H9 (cell line): ENCODE measurements at places on chromosomes 11 and 22.
A peak's percentile ranks its signal among the peaks of the same experiment; 100 is the strongest.

- DNase-seq, result no peak
Measured at GRCh38 chr22:43216738-43217137, 29.8 kb upstream of the TTLL12 start.

- no peak for DNase-seq
Measured at GRCh38 chr11:83070731-83071566, 748 bp downstream of the RAB30 start.

DNA sequence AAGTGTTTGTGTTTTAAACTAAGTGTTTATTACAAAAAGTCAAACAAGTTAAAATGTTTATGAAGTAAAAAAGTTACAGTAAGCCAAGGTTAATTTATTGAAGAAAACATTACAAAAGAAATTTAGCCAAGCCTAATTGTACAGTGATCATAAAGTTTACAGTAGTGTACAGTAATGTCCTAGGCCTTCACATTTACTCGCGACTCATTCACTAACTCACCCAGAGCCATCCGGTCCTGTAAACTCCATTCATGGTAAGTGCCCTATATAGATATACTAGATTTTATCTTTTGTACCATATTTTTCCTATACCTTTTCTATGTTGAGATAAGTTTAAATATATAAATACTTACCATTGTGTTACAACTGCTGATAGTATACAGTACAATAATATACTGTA is 481.8 kb upstream of the TENM4 start:
- DNase-seq, result no peak

GRCh38 chr22:27377501-27378295 is 423.9 kb downstream of the MN1 start:
- DNase-seq, result no peak

DNA sequence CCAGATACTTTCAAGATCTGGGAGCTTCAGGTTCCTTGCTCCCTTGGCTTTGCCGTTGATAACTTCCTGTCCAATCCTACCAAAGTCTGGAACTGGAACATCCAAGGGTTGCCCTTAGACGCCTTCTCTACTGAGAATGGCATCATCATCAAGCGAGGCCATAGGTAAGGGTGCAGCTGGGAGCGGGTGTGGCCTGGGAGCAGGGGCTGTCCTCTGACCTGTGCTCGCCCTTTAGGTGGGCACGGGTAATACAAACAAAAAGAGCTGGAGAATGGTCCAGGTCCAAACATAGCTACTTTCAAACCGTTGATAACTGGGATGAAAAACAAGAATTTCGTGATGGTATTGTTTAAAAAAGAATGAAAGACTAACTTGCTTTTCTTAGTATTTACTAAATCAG is 25.0 kb downstream of the CASP12 start:
- DNase-seq, result peak; percentile 37

DNA sequence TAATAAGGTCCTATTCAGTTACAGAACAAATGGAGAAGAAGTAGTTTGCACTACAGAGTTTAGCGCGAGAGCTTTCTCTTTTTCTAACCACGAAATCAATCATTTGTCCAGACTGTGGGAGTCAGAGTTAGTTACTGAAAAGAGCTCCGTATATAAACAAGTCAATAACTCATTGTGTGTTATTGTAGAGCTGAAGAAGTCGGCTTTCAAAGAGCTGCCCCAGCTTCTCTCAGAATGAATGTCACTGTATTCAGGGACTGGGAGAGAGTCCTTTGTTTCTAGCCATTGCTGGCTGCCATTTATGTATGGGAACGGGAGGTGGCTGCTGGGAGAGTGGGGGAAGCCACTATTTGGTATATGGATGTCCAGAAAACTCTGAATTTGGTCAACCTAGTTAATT is 227.8 kb downstream of the DCDC1 start:
- DNase-seq, result no peak

DNA sequence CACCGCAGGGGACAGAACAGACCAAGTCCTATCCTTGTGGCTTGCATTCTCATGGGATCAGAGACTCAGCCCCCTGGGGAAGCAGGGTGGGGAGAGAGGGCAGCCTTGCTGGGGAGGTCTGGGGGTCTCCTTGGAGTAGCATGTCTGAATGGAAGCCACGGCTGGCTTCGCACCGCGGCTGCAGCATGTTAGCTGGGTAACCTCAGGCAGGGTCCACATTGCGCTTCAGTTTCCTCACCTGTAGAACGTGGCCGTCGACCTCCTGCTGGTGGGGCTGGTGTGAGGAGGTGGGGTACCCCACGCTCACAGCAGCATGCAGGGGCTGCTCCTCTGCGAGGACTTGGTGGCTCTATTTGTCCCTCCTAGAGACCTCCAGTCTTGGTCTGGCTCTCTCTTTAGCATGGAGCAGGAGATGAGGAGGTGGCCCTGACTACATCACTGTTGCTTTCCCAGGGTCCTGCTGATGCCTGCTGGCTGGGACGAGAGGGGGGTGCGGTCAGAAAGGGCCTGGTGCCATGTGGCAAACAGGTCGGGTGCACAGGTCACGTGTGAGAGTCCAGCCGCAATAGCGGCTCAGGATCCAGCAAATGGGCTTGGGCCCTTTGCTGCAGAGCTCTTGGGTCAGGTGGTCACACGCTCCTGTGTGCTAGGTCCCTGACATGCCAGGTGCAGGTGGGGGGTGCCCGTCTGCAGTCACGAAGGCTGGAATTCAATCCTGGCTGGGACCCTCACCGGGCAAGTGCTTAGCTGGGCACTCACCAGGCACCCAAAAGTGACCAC is 35.4 kb upstream of the SMIM38 start:
- no peak for DNase-seq

GRCh38 chr11:5384335-5384734 is 723 bp downstream of the OR51M1 start:
- DNase-seq, result no peak

DNA sequence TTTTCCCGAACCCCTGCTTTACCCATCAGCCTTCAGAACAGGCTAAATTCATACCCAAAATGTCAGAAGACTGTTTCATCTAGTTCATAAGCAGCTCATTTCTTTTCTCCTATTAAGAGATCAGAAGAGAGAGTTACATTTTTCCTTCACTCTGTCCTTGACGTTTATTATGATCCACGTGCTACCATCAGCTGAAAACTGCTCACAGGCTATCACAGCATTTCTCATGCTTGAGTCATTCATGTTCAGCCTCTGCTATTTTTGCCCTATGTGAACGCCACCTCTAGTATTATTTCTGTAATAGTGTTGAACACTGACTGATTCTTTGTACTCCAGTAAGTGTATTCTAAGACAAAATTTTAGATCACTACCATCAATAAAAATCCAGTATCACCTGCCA is 51.9 kb downstream of the SLC1A2 start:
- DNase-seq, result no peak

GRCh38 chr11:131686836-131687235 is 316.4 kb downstream of the NTM start:
- no peak for DNase-seq

DNA sequence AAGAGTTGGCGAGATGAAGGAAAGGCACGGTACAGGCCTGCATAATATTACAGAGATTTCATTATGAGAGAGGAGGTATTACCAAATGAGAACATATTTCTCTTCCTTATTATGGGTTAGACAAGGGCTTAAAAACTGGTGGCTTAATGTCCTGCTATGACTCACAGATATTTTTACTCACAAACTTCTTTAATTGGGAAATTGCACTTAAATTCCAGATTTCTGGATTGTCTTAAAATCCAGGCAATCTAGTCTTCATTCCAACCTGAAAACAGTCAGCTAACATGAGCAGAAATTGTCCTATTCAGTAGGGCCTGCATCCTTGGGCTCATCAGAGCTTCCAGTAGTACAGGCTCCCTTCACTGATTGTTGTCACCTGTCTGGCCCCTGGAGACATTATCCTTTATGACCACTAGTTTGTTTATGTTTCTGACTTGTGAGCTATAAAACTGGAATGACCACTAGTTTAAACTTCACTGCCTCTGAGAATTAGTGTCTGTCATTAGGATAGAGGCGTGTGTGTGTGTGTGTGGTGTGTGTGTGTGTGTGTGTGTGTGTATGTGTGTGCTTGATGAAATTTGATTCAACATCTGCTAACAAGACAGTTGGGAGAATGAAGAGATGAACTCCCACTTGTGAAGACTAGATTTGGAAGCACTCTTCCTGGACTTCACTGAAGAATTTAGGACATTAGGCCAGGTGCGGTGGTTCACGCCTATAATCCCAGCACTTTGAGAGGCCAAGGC is 25.1 kb downstream of the DBX1 start:
- no peak for DNase-seq

GRCh38 chr22:41656556-41656955 is 32.1 kb downstream of the SNU13 start:
- no peak for DNase-seq

DNA sequence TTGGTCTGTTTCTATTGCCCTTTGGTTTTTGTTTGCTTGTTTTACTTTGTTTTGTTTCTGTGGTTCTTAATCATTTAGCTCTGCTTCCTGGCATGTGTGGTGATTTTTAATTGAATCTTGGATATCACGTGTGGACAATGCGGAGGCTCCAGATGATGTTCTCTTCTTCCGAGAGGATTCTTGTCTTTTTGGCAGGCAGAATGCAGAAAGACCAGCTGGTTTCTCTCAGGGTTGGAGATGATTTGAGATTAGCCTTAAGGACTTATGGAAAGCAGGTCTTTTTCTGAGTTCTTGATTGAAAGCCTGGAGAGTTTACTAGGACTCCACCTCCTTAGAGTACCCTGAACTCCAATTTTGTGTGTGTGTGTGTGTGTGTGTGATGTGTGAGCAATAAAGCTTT is 21.0 kb upstream of the ANO1 start:
- DNase-seq, result no peak

DNA sequence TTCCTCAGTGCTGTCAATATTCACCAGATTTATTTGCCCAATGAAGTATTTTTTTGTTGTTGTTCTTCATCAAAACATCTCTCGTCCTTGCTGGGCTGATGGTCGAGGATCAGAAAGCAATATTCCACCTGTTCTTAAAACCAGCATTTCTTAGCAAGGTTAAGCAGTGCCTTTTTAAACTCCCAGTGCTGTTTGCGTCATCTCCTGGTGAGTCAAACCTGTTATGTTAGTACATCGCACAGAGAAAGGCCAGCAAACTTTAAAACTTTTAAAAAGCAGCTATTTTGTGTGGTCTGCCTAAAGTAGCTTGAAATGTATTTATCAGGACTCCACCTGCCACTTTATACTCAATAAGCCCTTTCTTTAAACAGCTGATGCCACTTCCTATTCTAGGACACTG is 802.0 kb downstream of the KCNA4 start:
- DNase-seq, result no peak

GRCh38 chr22:44718418-44718817 is 16.4 kb downstream of the PRR5 start:
- no peak for DNase-seq

DNA sequence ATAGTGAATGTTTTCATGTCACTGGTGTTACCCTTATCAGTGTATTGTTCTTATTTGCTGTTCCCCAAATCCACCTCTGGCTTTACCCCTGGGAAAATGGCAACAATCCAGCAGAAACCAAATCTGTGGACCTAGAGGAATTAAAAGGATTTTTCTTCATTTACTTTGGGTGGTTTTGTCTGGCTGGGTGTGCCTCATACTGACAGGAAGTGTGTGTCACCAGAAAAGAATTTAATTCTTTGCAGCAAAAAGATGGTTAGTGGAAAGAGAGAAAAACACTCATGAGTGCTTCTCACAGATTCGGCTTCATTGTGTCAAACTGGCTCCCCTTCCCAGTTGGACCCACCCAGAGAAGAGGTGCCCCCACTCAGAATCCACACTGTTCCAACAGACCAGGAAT is 38.9 kb downstream of the FZD4 start:
- DNase-seq, result no peak

GRCh38 chr11:120564573-120565311 is 53.2 kb downstream of the GRIK4 start:
- DNase-seq, result peak; percentile 47

DNA sequence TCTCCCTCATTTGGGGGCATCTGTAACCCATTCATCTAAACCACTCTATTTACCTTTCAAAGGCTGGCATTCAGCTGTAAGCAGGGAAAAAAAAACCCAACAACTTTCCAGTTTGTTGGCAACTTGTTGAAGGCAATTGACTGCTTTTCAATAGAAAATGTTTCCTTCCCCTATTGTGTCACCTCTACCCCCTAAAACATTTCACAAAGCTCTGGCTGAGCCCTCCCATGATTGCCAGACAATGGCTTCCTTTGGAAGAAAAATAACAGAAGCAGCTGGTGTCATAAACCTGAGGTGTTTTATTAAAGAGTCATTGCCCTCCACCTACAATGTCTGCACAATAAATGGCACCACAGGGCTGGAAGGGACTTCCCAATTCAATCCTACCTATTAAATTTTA is 22.1 kb upstream of the PSMA1 start:
- no peak for DNase-seq

GRCh38 chr11:75539459-75540334 is 14.0 kb upstream of the GDPD5 start:
- no peak for DNase-seq

- no peak for DNase-seq
Measured at GRCh38 chr11:55854704-55855103, 16.2 kb downstream of the OR5D16 start.

- DNase-seq, result no peak
Measured at GRCh38 chr11:130078080-130078479, 8.4 kb downstream of the APLP2 start.

DNA sequence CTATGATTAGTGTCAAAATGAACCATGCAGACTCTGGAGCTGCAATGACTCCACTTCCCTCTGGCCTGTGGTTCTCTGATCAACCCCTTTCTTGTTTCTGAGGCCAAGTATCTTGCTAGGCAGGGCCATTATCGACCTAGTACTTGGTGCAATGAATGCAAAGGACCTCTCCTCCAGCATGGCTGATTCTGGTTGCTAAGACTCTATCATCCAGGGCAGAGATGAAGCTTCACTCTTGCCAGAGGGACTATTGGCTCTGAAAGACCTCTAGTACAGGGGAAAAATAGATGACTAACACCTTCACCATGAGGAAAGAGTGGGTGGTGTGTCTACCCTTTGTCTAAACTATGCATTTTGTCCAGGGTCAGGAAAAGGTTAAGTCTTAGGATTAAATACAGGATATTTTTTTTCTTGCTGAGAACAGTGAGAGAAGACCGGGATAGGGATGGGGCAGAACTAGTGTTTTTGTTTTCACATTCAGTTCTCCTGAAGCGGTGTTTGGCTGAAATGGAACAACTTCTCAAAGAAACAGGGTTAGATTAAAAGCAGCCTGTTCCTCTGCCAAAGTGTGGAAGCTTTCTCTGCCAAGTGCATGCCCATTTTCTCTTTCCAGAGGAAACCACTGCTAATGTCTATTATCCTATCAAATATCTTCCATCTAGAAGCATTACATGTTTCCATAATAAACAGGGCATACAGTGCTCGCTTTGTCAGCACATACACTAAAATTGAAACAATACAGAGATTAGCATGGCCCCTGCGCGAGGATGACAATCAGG is 5.0 kb upstream of the MTFP1 start:
- DNase-seq, result no peak
